Posterior cingulate gyrus (tissue), 11 donors: ENCODE measurements at places on chromosomes 6 and 20.

GRCh38 chr6:147833607-147834006 is 325.1 kb downstream of the SAMD5 start:
- DNase-seq = no peak

DNA sequence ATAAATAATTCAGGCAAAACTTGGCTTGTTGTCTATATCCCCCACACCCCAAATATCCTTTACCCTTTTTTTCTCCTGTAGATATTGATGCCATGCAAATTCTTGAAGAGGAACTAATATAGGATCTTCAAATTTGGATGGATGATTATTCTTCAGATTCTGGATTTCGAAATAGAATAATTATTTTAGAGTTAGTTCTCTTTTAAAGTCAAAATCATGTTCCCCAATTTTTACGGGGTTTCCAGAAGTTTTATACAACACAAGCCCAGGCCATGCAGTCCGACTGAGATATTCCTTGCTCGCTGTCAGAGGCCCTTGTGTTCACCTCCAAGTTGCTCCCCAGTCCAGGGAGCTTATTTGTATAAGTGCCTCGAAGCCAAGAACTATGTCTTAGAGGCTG is 4.4 kb downstream of the PPIL6 start:
- DNase-seq = no peak

DNA sequence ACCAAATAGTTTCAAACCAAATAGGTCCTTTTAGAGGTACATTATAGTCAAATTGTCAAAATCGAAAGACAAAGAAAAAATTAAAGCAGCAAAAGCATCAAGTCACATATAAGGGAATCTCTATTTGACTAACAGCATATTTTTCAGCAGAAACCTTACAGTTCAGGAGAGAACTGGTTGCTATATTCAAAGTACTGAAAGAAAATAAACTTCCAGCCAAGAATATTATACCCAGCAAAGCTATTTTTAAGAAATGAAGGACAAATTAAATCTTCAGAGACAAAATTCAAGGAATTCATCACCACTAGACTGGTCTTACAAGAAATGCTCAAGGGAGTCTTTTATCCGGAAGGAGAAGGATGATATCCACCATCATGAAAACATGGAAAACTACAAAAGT is 16.0 kb downstream of the WDR27 start:
- DNase-seq = no peak

DNA sequence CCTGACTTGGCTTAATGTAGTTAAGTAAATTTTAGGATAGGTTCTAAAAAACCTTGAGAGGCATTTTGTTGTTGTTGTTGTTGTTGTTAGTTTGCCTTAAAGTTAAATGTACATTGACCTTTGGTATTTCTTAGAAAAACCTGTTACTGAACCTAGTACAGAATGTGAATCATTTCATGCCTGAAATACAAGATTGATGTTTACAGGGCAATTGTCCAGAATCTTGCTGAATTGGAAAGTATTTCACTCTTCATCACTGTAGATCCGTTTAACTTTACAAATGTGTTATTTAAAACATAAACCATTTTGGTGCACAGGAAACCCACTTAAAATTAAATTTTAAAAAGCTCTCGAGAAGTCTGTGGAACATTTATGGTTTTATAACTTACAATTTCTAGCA is 75.0 kb downstream of the CEP57L1 start:
- DNase-seq = no peak

DNA sequence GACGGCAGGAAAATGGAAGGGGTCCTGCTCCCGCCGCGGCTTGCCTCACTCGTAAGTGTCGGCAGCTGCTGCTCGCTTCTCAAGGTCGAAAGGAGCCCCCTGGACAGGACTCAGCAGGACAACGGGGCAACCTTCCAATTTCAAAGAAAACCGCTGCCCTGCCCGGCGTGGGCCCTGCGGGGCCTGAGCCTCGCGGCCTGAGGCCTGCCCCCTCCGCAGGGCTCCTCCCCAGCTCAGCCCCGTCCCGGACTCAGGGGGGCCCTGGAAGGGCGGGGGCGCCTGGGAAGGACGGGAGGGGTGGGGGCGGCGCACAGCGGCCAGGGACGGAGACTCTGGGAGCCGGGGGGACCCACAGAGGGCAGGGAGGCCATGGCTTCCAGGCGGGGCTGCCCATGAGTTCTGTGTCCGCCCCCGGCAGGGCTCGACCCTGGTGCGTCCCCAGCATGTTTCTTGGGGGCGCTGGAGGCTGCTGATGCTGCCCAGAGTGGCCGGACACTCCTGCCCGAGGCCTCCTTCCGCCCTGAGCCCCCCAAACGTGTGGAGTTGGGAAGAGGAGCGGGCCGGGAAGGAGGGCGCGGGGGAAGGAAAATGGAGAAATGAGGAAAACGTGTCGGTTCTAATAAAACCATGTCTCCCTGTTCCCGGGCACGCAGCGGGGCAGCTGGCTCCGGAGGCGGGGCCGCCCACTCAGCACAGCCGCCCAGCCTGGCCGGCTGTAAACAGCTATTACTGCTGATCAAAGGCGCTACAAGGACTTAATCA is 114.6 kb downstream of the DLL1 start:
- no peak for DNase-seq

GRCh38 chr6:164164876-164165275 is 750.4 kb downstream of the QKI start:
- no peak for DNase-seq

DNA sequence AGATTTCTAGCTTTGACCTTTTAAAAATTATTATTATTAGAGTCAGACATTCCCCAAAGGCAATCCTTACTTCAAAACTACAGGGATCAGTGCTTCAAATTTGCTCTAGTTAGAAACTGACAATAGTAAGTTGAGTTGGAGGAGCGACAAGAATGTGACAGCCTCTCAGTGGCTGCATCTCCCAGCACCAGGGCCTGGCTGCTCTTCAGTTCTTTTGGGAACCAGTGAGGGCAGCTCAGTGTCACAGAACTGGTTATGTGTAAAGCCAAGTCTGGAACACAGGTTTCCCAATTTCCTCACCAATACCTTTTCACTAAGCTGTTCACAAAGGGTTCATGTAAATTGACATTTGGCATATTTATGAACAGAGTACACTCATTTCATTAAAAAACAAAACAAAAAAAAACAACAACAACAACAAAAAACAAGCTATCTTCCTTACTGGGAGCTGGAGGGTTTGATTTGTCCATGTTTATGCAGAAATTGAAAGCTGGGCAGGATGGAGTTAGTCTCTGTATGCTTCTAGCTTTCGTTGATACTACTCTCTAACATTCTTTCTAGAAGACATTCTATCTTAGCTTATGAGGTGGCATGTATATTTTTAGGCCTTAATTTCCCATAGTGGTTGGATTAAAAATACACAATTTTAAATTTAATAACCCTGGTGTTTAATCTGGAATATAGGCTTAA is 95.0 kb downstream of the SAMD5 start:
- DNase-seq = no peak

DNA sequence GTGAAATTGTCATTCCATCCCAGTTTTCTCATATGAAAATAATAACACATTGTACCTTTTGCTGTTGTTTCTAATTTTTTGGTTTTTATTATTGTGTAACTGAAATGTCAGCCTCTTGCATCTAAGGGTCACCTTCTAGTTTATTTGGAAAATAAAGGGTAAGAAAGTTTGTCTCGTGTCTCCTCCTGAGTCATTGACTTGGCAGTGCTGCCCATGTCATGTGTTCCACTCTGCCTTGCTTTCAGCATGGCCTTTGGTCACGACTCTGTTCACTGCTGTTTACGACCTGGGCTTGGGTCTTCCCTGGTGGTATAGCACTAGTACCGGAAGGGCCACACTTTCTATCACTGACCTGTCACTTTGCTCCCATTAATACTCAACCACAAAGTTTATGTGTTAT is 171.4 kb upstream of the RSPO3 start:
- no peak for DNase-seq

- no peak for DNase-seq
Observed at GRCh38 chr6:90184334-90185298, 112.0 kb downstream of the BACH2 start.

DNA sequence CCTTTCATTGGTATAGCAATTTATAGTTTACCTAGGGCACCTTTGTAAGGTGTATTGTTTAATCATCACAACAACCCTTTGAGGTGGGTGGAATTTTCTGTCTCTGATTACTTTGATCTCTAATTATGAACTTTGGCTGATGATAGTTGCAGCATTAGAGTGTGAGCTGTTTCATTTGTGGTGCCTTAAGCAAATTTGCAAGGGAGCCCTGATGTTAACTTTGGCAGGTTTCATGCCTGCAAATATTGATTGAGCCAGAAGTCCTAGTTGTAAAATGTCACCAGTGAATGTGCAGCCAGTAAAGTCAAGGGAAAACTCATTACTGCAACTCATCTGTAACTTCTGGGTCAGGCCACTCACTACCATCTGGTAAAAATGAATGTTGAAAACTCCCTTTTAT is 29.8 kb downstream of the CTNNBL1 start:
- no peak for DNase-seq

GRCh38 chr6:424741-425417 is 33.3 kb downstream of the IRF4 start:
- no peak for DNase-seq

DNA sequence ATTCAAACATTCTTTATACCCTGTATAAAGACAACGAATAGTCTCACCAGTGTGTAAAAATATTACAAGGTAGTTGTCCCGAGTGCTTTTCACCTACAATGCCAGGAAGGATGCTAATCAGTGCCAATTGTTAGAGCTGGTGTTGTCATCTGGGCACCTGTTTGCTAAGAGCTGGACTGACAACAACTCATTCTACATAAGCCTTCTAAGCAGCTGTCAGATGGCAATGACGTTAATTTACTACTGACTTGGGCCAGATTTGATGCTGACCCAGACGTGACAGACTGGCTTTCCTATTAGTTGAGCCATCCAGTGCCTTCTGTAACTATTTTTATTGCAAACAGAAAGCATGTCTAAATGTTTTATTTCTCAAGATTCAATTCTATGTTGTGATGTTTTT is 355.2 kb downstream of the ADGRB3 start:
- DNase-seq = no peak

DNA sequence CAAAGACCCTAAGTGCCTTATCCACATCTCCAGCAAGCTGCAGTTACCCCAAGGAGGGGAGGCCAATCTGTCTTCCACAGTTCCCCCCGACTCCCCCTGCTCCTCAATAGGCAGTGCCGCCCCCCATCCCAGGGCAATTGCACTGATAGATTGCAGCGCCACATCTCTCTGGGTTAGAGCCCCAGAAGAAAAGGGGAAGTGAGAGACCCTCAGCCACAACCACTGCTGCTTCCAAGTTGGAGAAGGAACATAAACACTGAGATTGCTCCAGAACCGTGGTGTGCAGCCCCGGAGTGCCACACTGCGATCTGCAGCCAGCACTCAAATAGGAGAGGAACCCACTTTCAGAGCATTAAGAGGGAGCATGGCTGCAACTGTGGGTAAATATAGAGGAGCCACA is 101.5 kb downstream of the RWDD2A start:
- no peak for DNase-seq

GRCh38 chr6:163284151-163284550 is 130.4 kb upstream of the QKI start:
- DNase-seq = no peak

GRCh38 chr6:162854734-162855191 is 127.0 kb downstream of the PACRG start:
- no peak for DNase-seq

- no peak for DNase-seq
Observed at GRCh38 chr6:35468980-35469750, 964 bp downstream of the RPL10A start.

GRCh38 chr6:103875221-103875620 is 984.5 kb downstream of the HACE1 start:
- DNase-seq = no peak

DNA sequence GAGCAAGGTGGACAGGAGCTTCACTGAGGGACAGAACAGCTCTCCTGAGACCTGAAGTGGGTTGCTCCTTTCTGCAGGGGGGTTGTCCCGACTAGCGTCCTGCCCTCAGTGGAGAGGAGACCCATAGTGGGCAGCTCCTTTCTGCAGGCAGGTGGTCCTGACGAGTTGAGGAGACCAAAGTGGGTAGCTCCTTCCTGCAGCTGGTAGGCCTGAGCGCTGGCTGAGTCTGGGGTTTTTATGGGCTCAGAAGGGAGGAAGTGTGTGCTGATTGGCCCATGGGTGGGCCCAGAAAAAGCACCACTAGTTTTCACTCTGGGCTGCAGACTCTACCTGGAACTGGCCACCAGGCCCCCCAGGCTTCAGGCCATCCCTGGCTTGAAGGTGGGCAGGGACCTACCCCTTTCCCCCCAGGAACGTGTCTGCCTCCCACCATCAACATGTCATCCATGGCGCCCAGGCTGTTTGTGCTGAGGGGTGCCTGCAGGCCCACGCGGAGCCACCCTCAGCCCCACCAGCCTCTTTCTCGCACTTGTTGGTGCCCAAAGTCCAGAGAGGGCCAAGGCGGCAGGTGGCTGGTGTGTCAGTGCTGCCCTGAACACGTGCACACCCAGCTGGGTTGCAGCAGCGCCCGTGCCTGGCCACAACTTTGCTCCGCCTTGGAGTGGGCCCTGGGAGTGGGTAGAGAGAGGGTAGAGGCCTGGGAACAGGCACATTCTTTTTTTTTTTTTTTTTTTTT is 1.6 kb upstream of the DEK start:
- no peak for DNase-seq

DNA sequence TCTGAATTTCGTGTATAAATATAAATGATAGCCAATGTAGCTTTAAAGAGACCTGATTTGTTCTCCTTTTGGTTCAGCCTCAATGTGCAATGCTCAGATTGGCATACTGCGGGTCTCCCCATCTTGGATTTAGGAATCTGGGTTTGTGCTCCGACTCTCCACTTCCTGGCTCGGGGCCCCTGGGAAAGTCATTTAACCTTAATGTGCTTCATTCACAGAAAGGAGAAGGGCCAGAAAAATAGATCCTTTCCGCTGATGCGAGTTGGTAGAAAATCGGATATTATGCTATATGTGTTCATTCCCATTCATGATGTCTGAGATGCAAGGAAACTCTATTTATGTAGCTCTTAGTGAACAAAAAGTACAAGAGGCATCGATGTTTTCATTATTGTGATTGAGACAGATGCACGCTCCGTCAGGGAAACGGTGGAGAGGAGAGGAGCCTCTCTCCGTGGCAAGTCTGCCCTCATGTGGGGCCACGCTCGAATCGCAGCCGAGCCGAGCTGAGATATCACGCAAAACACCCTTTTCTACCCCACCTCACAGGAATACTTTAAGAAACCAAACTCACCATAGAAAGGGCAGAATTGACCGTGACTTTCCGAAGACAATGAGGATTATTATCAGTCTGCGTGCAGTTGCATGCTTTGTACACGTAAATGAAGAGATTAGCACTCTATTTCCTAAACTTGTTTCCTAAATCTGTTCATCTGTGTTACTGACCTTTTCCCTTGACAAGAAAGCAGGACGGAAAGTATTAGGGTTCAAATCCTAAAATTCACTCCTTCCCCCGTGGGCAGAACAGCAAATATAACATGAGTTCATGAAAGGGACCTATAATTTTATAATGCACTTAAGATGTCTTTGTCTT is 136.6 kb downstream of the COL9A1 start:
- peak; percentile 72 for DNase-seq

- no peak for DNase-seq
Observed at GRCh38 chr6:2102966-2103365, 142.4 kb downstream of the GMDS start.

- DNase-seq = no peak
Observed at GRCh38 chr6:118768441-118768840, 117.0 kb upstream of the CEP85L start.

- no peak for DNase-seq
Observed at GRCh38 chr6:153058291-153058690, 55.8 kb upstream of the MTRF1L start.

GRCh38 chr20:20463933-20464374 is 96.0 kb downstream of the INSM1 start:
- peak; percentile 69 for DNase-seq
